ENCODE measurements at places on chromosomes 6 and 20. TPM values are rescaled to one million over a fixed set of nuclear protein-coding genes. Genes with fewer than 3 reads are reported as not detected.

DNA sequence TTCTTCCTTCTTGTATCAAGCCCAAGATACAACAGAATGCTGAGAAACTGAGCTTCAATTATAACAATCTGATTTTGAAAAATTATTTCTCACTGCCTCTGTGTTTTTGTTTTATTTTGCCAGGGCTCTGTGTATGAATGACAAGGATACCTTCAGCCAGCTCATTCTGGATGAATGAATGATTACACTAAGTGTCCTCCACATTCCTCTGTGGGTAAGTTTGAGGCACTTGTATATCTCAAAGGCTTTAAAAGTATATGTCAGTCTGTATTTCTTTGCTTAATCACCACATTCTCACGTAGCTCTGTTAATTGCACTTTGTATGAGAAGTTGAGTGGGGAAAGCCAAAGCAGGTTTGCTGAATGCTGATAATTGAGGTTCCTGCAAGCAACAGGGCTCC lies 95.1 kb downstream of the TIAM2 start:
- DNase-seq: no peak

GRCh38 chr6:116369540-116369939 lies 1.2 kb upstream of the DSE start:
- no peak for DNase-seq

Gene PLTP
- 28.7 TPM for total RNA-seq

- no peak for DNase-seq
Measured at GRCh38 chr6:56659721-56660380, 17.2 kb upstream of the DST start.

DNA sequence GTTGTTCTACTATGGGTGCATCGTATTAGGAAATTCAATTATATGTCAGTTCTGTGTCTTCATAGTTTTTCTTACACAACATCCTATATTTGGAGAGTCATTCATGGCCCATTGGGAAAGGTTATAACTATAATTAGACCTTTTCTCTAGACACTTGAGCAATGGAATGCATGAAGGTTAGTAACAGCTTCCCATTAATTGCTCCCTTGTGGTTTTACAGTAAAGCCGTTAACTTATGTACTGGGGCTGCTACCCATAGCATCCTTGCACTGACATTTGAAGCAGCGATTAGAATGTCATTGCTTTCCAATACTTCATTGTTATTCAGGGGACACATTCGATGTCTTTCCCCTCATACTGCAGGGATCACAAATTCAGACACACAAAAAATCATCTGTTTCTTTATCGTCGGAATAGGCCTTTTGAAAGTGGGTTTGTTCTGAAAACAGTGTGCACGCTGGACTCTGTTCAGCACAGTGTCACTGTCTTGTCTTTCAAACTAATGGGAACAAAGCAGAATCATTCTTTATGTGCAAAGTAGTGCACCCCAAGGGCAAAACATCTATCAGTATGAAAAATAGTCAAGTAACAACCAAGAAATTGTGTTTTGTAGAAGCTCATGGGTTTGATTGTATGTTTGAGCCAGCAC lies 634.3 kb upstream of the MAP3K7 start:
- DNase-seq: no peak

GRCh38 chr6:169828176-169828575 lies 76.8 kb downstream of the ERMARD start:
- DNase-seq: no peak

DNA sequence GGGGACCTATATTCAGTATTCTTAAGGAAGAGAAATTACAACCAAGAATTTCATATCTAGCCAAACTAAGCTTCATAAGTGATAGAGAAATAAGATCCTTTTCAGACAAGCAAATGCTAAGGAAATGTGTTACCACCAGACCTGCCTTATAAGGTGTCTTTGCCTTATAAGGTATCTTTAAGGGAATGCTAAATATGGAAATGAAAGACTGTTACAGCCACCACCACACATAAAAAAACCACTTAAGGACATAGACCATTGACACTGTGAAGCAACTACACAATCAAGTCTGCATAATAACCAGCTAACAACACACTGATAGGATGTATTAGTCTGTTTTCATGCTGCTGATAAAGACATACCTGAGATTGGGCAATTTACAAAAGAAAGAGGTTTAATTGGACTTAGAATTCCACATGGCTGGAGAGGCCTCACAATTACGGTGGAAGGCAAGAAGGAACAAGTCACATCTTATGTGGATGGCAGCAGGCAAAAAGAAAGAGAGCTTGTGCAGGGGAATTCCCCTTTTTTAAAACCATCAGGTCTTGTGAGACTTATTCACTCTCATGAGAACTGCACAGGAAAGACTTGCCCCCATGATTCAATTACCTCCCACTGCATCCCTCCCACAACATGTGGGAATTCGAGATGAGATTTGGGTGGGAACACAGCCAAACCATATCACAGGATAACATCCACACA lies 119.2 kb upstream of the LAMA2 start:
- DNase-seq: no peak

Gene FGD2
- total RNA-seq: not detected

DNA sequence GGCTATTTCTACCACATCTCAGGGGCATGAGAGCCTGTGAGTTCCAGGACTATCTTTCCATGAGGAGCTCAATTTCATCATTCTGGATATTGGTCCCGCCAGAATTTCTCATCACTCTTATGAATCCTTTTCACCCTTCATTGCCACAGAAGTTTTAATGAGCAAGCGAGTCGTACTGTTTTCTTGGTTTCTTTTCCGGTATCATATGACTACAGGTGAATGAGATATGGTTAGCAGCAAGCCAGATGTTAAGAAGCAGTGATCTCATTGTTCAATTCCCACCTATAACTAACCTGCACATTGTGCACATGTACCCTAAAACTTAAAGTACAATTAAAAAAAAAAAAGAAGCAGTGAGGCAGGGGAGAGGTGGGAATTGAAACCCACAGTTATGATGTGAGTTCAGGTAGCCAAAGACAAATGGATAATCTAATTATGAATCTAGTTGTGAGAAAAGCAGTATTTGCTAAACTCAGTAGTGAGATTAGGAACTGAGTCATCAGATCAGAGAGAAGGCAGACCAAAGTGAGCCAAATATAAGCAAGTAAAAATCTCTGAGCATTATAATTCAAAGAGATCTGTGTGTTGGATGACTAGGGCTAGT lies 78.0 kb upstream of the ELOVL5 start:
- no peak for DNase-seq

Gene EPPIN
- not detected for total RNA-seq

DNA sequence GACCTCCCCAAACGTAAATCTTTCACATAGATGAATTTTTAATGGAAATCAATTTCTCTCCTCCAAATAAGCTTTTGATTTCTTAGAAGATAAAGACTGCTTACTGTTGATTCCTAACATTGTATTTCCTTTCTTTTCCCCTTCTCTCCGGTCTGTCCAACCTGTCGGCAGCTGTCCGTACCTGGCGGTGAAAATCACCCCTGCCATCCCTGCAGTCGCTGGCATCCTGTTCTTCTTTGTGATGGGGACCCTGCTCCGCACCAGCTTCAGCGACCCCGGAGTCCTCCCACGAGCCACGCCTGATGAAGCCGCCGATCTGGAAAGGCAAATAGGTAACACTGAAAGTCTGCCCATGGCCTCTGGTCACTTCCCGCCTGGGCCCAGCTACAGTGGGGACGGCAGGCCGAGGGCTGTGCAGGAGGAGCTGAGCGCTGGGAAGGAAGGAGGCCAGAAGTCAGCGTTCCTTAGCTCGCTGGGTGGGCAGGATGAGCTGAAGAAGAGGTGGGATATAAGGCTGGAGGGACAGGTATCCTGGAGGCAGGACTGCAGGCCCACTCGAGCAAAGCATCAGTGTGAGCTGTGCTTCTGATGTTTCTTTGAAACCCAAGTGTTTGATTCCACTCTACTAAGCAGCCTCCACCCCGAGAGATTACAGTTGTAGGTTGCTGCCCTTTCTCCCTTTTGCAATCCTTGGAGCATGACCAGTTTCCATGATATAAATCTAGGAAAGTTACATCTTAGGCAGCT lies 161.6 kb downstream of the ZDHHC14 start:
- DNase-seq: no peak

Gene ATP6V1G2
- total RNA-seq: 0.47 TPM

DNA sequence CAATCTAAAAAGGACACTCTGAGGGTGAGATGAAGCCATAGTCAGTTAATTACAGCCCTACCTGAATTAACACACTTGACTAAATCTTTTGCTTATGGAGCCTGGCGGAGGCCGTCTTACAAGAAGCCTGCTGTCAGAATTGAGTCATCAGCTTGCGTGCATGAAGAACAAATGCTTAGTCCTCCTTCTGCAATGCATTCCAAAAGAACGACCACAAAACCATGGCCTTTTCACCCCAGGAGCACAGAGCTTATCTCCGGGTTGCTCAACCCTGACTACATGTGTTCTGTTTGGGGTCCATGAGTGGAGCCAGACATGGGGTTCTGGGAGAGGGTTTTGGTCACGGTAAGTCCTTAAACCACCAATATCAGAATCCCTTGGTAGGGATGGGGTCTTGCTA lies 318.1 kb downstream of the CLIC5 start:
- DNase-seq: no peak

GRCh38 chr6:148972481-148972880 lies 225.7 kb downstream of the UST start:
- DNase-seq: peak; percentile 54

Gene TMEM170B
- total RNA-seq: 0.07 TPM

- no peak for DNase-seq
Measured at GRCh38 chr6:130964289-130964688, 98.8 kb downstream of the EPB41L2 start.

DNA sequence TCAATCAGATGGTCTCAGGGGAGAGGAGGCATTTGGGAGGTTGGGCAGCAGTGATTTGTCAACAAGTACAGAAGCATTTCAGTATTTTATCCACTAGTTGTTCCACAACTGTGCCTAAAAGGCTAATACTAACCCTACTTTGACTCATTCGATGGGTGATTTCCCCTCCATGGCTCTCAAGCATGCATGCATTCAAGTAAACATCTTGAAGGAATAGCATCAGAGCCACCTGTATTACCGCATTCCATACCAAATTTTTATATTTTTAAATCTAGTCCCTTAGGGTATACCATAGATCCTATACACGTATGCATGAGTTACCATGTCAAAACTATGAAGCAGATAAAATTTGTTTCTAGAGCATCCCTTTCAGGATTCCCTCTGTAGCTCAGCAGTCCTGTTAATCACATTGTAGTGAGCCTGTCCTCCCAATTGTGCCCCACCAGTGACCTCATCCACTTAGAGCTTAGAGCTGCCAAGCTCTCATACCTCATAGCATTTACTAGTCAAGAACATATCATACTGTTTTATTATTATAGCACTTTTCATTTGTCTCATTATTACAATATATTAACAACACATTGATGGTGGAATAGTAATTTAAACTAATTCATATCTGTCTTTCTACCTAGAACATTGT lies 213.8 kb downstream of the LAMA2 start:
- DNase-seq: no peak

DNA sequence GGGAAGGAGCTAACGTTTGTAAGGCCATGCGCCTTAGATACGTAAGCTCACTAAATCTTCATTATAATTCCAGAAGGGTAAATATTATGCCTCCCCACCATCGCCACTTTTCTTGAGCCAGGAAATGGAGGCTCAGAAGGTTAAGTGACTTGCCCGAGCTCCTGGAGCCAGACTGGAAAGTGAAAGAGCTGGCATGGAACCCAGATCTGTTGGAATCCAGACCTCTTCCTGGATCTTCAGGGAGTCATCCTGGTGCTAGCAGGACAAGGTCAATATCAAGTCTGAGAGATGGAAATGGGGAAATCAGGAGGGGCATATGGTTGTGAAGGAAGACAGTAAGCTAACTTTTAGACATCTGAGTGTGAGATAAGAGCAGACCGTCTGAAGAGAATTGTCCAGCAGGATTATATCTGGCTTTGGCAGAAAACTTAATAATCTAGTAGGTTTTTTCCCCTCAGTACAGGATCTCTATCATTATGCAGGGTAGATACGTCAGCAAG lies 6.2 kb downstream of the TMEM200A start:
- DNase-seq: no peak

Gene HBS1L
- total RNA-seq: 128 TPM

DNA sequence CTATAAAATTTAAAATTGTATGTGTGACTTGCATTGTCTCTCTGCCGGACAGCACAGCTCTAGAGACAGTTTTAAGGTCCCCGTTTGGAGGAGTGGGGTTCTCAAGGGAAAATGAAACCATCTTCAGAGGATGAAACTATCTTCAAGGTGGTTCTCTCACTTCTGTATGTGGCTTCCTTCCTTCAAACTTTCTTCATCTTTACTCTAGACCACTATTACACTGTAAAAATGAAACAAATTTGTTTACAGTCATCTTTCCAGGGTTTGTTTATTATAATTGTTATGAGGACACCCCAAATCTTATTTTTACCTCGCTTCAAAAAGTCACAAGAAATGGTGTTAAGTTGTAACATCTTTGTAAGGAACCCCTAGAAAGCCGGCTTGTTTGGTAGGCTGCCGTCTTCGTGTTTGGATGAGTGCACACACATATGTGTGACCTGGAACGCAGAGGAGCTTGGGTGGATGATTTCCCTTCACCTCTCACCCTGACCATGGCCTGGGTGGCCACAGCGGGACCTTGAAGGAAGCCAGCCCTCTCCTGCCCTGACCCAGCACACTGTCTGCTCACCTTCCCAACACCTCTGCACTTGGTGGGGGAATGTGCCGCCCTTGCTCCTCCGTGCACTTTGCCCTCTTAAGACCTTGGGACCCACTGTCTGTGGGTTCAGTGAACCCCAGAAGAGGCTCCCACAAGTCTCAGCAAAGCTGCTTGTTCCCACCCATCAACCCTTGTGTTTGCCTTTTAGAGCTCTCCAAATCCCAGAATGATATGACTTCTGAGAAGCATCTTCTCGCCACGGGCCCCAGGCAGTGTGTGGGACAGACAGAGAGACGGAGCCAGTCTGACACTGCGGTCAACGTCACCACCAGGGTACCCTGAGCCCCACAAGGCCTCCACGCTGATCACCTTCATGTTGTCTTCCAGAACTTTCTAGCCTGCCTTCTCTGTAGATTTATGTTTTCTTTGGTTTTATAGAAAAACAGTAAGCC lies 67.8 kb downstream of the SYTL3 start:
- no peak for DNase-seq

Gene IRAK1BP1
- total RNA-seq: 2.6 TPM

DNA sequence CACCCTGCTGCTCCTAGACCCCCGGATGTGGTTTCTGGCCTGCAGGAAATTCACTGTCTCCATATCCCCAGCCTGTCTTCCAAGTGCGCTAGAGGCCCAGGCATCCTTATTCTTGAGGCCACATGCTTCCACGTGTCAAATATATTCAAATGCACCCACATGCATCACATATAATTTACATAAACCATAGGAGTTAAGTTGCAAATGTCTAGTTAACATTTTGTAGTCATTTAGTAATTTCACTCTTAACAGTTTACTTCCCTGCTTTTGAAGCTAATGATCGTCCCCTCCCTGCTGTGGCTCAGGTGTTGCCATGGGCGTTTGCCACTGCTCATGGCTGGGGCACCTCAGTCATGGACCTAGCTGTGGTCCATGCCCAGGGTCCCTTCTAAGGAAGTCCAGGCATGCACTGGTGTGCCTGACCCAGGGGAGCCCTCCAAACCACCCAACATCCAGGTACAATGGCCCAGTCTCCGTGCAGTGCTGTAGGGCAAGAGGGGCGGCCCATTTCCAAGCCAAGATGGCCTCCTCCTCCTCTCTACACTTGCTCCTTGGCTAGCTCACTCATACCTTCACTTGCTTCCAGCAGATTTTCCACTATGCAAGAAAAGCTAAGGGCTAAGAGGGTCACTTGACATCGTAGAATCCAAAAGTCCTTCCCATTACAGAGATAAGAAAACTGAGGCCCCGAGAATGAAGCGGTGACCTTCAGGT lies 42.4 kb downstream of the FGD2 start:
- no peak for DNase-seq

- no peak for DNase-seq
Measured at GRCh38 chr6:121748376-121748775, 312.9 kb downstream of the GJA1 start.

GRCh38 chr20:5033566-5033965 lies 32.3 kb upstream of the SLC23A2 start:
- DNase-seq: no peak

Gene TIAM2
- 3.6 TPM for total RNA-seq

All from K562 (cell line).